Fibroblast of skin of abdomen (primary cell): ENCODE measurements at places on chromosomes 13 and 19.

- no peak for DNase-seq
Measured at GRCh38 chr13:52599848-52600603, 42.2 kb upstream of the HNRNPA1L2 start.

DNA sequence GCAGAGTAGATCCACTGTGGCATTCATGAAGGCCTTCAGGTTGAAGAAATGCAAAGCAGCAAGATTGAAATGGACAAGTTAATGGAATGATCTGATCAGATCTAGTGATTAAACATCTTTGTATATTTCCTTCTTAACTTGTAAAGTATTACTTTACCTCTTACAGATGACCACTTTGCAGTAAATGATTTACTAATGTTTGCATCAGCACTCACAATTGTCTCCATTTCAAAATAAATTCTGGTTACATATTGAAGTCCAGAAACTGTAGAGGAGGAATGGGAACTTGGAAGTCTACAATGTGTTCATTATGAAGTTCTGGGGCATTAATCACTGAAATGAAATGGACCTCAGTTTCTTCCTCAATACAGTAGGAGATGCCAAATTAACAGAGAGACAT is 380.8 kb downstream of the FOXO1 start:
- DNase-seq = no peak

DNA sequence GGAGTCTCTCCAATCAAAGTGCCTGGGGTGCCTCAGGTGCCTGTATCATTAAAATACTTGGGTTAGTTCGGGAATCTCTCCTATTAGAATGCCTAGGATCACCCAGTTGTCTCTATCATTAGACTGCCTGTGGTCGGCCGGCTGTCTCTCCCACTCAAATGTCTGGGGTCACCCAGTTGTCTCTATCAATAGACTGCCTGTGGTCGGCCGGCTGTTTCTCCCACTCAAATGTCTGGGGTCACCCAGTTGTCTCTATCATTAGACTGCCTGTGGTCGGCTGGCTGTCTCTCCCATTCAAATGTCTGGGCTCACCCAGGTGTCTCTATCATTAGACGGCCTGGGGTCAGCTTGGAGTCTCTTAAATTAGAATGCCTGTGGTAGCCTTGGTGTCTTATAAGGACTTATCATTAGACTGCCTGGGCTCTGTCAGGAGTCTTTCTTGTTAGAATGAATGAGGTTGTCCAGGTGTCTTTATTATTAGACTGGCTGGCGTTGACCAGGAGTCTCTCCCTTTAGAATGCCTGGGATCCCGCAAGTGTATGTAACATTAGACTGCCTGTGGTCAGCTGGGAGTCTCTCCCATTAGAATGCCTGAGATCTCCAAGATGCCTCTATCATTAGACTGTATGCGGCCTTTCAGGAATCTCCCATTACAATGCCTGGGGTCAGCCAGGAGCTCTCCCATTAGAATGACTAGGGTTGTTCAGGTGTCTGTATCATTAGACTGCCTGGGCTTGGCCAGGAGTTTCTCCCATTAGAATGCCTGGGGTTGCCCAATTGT is 1555.5 kb downstream of the UQCRFS1 start:
- no peak for DNase-seq

DNA sequence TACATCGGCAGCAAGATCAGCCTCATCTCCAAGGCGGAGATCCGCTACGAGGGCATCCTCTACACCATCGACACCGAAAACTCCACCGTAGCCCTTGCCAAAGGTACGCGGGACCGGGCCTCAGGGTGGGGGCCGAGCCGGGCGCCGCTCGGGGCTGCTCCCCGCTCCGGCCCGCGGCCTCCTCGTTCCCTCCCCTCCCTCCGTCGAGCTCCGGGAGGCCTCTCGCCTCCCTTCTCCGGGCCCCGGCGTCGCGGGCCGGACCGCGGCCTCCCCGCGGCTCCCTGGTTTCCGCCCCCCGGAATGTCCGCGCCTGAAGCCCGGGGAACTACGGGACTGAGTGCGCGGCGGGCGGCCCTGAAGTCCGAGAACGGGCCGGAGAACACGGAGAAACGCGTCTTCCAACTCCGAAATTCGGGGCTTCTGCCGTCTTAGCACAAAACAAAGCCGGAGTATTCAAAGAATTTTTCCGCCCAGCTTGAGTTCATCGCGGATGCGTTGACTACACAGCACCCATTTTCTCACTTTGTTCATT is 423 bp downstream of the LSM14A start:
- no peak for DNase-seq

DNA sequence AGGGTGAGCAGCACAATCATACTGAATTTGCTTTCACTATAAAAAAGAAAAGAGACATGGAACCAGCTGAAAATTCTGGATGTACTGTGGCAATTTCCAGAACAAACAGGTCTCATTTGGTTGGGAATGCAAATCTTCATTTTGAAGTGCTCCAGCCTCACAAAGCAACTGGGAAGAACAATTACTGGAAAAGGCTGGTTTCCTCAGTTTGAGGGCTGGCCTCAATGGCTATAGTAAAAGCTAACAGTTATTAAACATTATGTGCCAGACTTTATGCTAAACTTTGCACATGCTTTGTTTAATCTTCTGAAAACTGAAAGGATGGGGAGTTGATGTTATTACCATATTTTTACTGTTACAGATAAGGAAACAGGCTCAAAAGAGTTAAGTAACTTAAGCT is 3.0 kb downstream of the OBI1 start:
- no peak for DNase-seq

GRCh38 chr13:96898646-96899254 is 95.5 kb downstream of the OXGR1 start:
- DNase-seq = peak; percentile 7

DNA sequence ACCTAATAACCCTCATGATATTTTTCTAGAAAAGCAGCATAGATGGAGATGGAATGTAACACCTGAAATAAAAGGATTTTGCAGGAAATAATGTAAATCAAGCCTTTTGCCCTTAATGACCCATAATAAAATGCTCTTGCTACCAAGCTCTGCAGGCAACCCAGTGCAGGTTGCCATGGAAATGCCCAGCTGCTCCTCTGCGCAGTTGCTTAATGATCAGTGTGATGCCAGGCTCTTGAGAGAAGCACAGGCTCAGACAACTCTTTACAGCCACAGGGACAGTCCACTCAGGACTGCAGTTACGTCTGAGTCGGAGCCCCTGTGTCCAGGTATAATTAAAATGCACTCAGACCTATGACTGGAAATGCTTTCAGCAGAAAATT is 165.5 kb downstream of the LACC1 start:
- no peak for DNase-seq

- no peak for DNase-seq
Measured at GRCh38 chr13:38537051-38537450, 149.8 kb upstream of the FREM2 start.

DNA sequence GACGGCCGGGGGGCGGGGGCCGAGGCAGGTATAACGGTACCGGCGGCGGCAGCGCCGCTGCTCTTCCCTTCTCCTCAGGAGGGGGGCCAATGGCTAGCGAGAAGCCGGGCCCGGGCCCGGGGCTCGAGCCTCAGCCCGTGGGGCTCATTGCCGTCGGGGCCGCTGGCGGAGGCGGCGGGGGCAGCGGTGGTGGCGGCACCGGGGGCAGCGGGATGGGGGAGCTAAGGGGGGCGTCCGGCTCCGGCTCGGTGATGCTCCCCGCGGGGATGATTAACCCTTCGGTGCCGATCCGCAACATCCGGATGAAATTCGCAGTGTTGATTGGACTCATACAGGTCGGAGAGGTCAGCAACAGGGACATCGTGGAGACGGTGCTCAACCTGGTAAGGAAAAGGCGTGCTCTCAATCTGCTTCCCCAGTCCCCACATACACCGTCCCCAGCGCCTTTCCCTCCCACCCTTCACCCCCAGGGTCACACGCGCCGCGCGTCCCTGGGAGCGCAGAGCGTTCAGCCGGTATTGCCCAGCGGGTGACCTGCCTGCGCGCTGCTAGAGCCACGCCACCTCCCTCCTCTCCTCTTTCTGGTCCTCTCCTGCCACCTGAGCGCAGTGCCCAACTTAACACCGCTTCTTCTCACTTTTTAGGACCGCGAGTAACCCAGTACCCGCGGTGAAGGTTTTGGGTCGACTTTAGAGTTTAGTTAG is 814 bp downstream of the NBEA start:
- DNase-seq = no peak

- peak; percentile 48 for DNase-seq
Measured at GRCh38 chr19:7852851-7853769, 21.1 kb downstream of the PRR36 start.

- DNase-seq = no peak
Measured at GRCh38 chr13:75813323-75813722, 177.2 kb downstream of the LMO7 start.

GRCh38 chr13:96314974-96315373 is 225.1 kb downstream of the HS6ST3 start:
- no peak for DNase-seq

DNA sequence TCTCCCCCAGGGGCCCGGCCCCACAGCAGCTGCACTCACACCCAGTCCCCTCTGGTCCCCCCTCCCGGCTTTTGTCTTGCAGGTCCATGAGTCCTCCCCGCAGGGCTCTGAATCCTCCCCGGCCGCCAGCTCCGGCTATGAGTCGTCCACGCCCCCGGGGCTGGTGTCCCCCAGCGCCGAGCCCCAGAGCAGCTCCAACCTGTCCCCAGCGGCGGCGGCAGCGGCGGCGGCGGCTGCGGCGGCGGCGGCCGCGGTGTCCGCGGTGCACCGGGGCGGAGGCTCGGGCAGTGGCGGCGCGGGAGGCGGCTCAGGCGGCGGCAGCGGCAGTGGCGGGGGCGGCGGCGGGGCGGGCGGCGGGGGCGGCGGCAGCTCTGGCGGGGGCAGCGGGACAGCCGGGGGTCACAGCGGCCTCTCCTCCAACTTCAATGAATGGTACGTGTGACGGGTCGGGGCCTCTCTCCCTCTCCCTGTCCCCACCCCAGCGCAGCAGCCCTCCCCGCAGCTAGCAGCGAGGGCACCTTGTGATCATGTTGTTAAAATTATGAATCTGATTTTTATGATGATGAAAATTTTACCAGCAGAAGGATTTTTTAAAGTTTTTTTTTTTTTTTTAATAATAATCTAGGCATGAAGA is 3.8 kb downstream of the ZIC2 start:
- no peak for DNase-seq

GRCh38 chr13:24984134-24984533 is 111.8 kb upstream of the PABPC3 start:
- DNase-seq = no peak
